Skeletal muscle cell (primary cell): ENCODE measurements at places on chromosomes 6 and 20.

GRCh38 chr6:133683606-133684005 is 205.3 kb upstream of the TCF21 start:
- no peak for DNase-seq

GRCh38 chr20:37535443-37536132 is 7.9 kb upstream of the BLCAP start:
- no peak for DNase-seq

- no peak for DNase-seq
Observed at GRCh38 chr6:119034827-119035458, 43.5 kb downstream of the FAM184A start.

DNA sequence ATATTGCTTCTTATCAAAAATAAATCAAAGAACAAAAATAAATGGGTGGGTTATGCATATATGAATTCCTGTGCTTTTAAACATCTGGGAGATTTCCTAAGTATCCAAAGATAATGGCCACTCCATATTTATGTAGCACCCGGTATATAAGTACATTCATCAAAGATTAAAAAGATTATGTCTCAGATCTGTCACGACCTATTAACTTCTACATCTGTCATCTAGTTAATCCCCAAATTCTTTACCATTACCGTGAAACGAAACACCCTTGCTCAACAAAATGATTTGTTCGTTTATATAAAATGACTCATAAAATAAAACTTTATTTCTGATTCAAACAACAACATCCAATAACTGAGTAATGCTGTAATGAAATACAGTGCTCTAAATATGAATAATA is 64.8 kb upstream of the FOXQ1 start:
- no peak for DNase-seq

DNA sequence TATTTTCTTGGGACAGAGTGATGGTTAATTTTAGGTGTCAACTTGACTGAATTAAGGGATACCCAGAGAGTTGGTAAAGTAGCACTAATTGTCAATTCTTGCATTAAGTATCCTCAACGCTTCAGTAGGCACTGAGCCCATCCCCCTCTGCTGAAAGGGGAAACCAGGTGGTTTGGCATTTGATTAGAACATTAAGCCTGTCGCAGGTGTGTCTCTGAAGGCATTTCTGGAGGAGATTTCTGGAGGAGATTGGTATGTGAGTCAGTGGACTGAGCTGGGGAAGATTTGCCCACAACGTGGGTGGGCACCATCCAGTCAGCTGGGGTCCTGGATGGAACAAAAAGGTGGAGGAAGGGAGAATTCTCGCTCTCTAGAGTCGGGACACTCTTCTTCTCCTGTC is 119.8 kb downstream of the RFX6 start:
- no peak for DNase-seq

- no peak for DNase-seq
Observed at GRCh38 chr6:97687916-97688315, 404.9 kb upstream of the MMS22L start.

- DNase-seq = no peak
Observed at GRCh38 chr20:38805958-38806854, 709 bp downstream of the PPP1R16B start.

DNA sequence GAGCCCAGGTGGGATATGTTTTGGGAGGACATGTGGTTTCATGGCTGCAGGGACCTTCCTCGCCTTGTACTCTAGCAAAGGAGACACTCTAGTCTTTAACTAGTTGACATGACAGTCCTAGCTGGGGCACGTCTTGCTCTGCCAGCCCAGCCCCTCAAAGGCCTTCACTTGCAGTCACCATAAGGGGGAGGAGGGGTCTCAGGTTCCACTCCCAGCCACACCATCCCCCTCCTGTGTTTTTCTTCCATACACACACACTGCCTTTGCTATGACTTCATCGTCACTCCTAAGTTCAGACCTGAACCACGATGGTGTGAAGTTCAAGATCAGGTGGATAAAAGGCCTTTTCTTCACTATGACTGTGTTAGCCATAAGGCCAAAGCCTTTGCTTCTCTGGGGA is 13.5 kb downstream of the ULBP1 start:
- no peak for DNase-seq

DNA sequence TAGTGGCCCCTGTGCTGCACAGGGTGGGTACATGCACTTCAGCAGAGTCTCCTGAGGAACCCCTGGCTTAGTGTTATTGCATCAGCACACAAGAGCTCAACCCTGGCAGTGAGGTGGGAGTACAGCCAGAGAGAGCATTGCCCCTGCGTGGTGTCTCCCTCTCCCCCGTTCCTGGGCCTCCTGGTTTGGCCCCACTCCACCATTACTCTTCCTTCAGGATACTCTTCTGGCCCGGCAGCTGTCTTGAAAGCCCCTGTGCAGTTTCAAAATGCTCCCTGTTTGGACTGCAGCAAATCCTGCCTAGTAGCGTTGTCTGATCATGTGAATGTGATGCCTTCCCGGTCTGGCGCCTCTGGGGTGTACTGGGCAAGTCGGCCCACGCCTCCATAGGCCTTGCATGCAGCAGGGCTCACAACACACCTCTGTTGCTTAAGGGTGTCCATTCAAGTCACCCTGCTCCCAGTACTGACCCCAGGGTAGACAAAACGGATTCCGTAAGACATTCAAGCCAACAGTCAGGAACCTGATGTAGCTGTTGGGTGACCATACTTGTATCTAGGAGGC is 32.1 kb downstream of the TXNDC5 start:
- DNase-seq = peak; percentile 27

DNA sequence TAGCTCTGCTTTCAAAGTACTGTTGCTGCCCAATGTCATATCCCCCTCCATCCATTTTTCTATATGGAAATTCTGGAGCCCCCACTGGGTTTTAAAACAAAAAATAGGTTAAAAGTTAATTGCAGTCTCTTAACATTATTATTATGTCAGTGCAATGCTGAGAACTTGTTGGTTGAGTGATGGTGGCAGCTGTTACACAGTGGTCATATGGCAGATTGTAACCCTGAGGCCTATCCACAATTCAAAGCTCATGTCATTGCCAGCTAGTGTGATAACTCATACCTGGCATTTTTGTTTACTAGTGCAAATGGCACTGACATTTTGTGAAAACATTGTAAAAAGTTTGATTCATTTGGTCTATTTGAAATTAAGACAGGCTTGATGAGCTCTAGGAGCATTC is 305.7 kb upstream of the FLRT3 start:
- no peak for DNase-seq

DNA sequence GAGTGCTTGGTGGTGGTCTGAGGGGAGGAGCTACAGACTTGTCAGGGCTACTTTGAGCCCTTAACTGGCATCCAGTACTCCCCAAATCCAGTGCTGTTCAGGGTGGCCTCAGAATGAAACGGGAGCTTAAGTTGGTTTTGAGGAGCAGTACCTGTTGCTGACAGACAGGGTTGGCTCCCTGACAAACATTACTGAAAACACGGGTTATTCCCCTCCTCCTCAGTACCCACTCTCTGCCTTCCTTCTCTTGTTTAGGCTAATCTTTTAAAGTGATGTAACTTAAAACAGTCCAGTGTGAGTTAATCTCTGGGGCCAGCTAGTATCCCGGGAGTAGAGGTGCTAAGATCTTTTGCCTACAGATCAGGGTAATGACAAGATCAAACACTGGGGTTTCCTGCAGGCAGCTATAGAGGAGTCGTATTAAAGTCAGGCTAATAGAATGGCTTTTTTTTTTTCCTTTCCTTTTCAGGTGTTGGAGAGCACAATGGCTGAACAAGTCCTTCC is 3.7 kb downstream of the TNFAIP3 start:
- no peak for DNase-seq

GRCh38 chr6:29995340-29995777 is 53.0 kb downstream of the HLA-A start:
- DNase-seq = no peak

DNA sequence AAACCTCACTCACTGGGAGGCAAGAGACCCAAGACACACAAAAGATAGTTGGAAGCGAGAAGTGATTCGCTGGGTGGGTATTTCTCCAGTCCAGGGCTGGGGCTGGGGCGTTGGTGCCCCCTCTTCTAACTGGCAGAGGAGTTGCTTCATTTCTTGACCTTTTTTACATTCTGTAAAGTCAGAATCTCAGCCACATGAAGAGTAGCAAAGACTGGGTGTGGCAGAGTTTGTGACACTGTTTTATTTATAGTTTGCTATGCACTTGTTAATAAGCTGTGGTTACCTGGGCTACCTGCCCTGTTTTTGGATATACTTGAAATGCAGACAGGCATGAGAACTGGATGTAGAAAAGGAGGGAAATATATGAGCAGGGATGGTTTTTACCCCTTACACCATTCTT is 42.3 kb downstream of the IL20RA start:
- no peak for DNase-seq

GRCh38 chr6:56799989-56800388 is 154.9 kb upstream of the BEND6 start:
- DNase-seq = no peak

DNA sequence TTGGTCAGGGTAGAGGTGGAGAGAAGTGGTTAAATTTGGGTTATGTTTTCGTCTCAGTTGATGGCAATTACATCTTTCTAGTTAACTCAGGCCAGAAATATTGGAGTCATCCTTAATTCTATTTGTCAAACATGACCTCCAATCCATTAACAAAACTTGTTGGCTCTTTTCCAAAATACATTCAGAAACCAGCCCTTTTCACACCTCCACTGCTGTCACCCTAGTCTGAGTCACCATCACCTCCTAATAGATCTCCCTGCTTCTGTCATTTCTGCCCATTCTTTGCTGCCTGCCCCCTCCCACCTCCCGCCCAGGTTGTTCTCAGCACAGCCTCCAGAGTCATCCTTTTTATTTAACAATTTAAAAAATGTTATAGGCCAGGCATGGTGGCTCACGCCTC is 3.0 kb upstream of the ABCF1 start:
- no peak for DNase-seq

DNA sequence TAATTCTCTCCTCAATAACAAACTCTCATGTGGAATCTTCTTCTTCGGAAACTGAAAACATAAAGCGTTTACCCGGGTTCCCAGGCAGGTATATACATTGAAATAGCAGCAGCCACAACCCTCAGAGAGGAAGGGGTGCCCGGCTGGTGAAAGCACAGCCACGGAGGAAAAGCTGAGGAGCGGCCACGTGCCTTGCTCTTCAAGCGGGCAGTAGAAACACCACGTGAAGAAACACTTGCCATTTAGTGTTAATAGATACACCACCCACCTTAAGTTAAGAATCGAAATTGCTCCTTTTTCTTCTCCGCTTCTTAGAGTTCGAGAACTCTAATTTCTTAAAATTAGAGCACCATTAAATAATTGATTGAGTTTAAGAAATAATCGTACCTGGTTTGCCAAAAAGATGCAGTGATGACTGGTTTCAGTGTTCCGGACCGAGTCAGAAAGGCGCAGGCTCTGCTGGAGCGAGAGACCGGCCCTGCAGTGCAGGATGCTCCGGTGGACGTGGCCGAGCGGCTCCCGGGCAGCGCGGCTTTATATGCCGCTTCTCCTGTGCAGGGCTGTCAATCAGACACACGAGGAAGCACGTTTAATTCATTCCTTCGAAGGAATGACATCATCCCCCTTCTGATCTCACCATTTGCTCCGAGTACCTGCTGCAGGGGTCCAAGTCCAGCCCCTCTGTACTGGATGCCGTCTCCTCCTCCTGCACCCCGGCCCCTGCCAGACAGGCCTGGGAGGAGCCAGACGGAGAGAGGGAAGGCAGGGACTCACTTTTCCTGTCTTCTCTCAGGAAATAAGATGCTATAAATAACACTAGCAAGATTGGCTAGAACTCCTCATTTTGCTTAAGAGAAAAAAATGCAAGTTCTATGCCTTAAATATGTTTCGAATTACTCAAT is at the start of gene THBS2:
Gene THBS2 (minus strand): TSS at position 510 of the 902 bp plus-strand sequence. CDS start 3,062 bp downstream, outside the sequence.
- DNase-seq = peak; percentile 55

GRCh38 chr20:38165089-38165965 is at the start of gene TGM2:
TGM2 (minus strand) TSS chr20:38165270; CDS start chr20:38165198, 72 bp downstream.
- DNase-seq = no peak

- DNase-seq = no peak
Observed at GRCh38 chr20:64025101-64025825, 10.7 kb upstream of the C20orf204 start.

DNA sequence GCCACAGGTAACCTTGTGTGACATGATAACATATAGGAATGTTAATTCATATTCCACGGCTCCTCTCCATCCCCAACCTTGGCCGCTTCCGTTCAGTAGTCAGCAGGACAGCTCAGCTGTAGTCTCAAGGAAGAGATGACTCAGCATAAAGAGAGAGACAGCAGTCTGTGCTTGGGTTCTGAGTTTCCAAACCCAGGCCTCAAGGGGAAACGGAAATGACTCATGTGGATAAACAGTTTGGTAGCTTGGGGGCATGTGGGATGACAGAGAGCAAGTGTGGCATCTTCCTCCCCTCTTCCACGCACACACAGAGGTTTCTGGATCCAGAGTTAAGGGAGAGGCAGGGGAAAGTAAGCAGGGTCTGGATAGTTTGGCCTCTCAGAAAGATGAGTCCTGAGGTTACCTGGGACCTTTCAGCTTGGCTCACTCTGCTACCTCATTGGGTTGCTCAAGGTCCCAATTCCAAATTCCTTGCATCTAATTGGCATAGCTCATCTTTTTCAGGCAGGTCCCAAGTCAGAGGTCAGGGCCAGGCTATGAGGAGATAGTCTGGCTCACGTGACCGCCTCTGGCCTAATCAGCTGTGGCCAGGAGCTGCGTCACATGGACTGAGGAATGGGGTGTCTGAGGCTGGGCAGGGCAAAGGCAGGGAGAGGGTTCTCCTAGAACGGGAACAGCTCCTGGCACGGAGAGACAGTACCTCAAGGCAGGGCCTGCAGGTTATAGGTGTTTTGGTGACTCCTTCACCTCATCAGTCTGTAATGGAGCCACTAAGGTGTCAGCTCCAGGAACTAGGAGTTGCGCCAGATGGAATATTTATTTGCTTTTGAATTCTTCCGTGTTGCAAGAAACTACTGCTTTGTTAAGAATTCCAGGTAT is 36.5 kb upstream of the MLN start:
- DNase-seq = peak; percentile 87

- no peak for DNase-seq
Observed at GRCh38 chr20:57450419-57450818, 59.2 kb downstream of the RBM38 start.

DNA sequence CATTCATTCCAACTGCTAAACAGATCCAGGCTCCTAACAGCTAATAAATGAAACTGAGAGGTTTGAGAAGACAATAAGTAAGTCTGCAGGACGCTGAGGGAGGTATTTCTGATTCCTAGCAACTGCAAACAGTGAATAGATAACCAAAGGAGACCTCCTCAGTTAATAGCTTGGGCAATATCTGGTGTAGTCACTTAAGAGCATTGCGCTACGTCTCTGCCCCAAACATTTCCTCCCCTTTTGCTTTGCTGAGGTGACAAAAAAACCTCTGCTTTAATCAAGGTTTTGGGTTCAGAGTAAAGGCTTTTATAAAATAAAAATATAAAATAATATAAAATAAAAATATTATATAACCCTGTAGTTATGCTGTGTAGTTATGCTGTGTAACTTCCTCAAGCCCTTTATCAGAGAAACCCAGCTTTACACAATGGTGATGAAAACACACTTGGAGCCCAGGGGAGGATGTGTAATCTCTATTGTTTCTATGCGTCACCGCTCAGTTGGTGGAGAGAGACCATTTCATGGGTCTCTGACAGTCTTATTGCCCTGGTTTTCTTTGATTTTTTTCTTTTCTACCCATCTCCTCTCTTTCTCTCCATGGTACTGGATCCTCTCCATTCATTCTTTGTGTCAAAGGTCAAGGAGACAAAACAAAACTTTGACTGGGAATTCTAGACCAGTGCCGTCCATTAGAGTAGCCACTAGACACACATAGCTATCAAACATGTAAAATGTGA is 18.9 kb upstream of the CALHM5 start:
- DNase-seq = no peak

- DNase-seq = peak; percentile 45
Observed at GRCh38 chr6:39088331-39088730, 26.7 kb downstream of the SAYSD1 start.
